ENCODE measurements at places on chromosomes 3 and 15. TPM values are rescaled to one million over a fixed set of nuclear protein-coding genes. Genes with fewer than 3 reads are reported as not detected.

Gene TRH
- polyA plus RNA-seq, result not detected

Gene NR2F2
- polyA plus RNA-seq, result not detected

Gene NTRK3
- polyA plus RNA-seq, result not detected

Gene CLDN16
- not detected for polyA plus RNA-seq

Gene CISH
- 0.80 TPM for polyA plus RNA-seq

Gene AP4E1
- 10.8 TPM for polyA plus RNA-seq

Gene AHSG
- not detected for polyA plus RNA-seq

Gene CACNA2D3
- polyA plus RNA-seq, result not detected

Gene INKA1
- polyA plus RNA-seq, result 17.0 TPM

Gene CCDC39
- not detected for polyA plus RNA-seq

Gene SLC25A38
- 70.4 TPM for polyA plus RNA-seq

Gene MAGI1
- not detected for polyA plus RNA-seq

Gene EFHB
- not detected for polyA plus RNA-seq

Gene FMN1
- 0.44 TPM for polyA plus RNA-seq

Gene ECE2
- not detected for polyA plus RNA-seq

Gene CCK
- not detected for polyA plus RNA-seq
